NCI-H1694 treated with DMSO at 0.1 percent for 48 hours (cell line): ENCODE measurements at places on chromosomes 1 and 21.

DNA sequence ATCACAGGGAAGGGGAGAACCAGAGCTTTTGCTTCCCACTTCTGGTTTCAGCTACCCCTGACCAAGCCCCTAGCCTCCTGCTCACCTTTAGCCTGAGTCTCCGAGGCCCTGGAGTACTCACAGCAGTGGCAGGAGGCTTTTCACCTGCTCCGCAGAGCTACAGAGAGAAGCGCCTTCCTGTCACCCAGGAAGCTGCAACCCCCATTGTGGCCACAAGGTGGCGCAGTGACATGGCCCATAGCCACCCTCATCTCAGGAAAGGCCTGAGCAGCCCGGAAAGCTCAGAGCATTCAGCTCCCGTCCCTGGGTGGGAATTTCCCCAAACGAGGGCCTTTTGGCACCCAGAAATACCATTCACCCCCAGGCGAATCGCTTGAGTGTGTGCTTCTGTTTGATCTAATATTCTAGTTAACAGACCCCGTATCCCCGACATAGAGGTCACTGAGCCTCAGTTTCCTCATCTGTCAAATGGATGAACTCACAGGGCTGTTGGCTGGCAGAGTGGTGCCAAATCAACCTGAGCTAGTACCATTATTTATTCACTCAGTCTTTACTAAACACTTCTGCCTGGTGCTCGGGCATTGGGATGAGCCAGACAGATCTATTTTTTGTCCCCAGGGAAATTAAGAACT lies 25.3 kb downstream of the A3GALT2 start:
- peak; percentile 60 for DNase-seq

DNA sequence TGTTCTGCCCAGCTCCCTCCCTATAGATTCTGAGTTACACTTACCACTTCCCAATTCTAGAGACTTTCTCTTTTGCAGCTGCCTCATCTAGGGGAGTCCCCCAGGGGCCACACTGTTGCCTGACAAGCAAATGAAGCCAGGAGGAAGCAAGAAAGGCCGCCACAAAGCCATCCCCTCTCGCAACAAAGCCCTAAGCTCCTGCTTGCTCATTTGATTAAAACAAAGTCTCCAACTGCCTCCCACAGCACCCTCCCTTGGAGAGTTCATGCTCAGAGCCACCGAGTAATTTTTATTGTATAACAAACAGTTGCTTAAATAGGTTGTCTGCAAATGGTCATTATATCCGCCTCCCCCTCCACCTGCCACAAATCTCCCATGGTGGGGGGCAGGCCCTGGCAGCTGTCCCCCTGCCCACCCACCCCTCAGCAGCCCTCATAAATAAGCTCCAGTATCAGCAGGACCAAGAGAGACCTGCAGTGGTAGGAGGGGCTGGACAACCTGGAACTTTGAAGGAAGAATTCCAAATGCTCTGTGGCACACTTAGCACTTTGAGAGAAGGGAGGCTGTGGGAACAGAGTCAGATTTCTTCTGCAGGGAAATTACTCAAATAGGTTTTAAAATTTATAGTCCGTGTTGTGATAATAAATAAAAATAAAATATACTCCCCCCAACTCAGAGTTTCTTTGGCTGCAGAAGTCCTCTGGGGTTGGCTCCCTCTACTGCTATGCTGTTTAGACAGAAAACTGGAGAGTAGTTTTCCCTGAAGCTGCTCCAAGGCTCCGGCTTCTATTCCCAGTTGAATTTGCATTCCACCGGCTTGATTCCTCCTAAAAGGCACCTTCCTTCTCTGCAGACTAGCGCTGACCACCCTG lies 237.5 kb downstream of the TTLL7 start:
- no peak for DNase-seq

GRCh38 chr1:242523719-242524570 lies 552 bp downstream of the PLD5 start:
- DNase-seq: peak; percentile 37

- DNase-seq: no peak
Measured at GRCh38 chr1:61183471-61184039, 101.2 kb downstream of the NFIA start.

DNA sequence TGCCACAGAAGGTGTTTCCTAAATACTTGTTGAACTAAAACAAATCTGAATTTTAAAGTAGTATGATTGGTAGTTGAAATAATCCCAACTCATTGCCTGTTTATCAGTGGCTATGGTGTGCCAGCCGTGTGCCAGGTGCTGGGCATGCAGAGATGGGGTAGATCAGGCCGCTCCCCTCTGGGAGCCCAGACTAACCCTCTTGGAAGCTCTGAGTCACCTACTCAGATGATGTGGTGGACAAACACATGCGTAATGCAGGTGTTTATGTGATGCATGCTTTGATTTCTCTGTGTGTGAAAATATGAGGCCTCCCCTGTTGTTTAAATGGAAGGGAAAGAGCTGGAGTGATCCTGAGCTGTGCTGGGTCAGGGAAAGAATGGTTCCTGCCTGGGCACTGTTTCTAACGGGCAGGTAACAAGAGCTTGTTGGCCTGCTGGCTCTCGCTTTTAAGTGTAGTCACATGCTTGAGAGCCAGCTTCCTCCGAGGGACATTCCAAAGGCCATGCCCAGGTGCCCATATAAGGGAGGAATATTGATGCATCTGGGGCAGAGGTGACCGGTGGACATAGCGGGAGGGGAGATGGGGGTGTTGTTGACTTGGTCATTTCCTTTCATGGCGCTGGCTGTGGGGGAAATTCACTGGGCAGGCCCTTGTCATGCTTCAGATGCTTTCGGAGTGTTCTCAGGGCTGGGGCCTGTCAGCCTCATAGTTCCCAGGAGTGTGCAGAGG lies 10.2 kb downstream of the MFN2 start:
- DNase-seq: no peak

DNA sequence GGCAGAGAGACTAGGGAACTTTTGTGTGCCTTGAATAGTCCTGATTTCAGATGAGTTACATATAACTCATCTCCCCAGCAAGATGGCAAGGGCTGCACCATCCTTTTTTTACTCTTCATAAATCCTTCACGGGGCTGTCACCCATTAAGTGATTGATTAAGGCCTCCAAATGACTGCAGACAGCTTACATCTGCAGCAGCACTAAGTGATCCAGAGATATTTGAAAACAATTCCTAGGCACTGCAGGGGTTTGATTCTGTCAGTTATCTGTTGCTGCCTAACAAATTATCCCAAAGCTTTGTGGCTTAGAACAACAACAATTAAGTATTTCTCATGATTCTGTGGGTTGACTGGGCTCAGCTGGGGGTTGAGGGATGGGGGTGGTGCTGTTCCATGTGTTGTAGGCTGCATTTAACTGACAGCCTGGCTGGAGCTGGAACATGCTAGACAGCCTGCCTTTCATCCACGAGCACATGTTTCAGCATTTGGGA lies 19.3 kb downstream of the TEX38 start:
- DNase-seq: peak; percentile 6

- no peak for DNase-seq
Measured at GRCh38 chr1:39110325-39110851, 84.2 kb downstream of the NDUFS5 start.

DNA sequence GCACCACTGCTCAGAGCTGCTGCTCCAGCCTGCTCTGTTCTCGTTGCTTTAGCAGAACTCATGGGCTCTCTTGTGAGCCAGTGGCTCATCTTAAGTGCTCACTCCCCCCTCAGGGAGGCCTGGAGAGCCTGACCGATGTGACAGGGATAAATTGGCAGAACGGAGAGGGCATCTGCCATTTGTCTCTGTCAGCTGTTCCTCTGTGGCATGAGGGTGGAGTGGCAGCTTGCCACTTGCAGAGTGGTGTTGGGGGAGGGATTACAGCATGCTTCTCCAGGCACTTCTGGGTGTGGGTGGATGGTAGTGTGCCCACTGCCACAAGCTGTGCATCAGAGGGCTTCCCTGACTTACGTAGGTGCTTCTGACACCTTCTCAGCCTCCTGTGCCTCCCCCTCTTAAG lies 229.5 kb downstream of the PAPPA2 start:
- peak; percentile 81 for DNase-seq

DNA sequence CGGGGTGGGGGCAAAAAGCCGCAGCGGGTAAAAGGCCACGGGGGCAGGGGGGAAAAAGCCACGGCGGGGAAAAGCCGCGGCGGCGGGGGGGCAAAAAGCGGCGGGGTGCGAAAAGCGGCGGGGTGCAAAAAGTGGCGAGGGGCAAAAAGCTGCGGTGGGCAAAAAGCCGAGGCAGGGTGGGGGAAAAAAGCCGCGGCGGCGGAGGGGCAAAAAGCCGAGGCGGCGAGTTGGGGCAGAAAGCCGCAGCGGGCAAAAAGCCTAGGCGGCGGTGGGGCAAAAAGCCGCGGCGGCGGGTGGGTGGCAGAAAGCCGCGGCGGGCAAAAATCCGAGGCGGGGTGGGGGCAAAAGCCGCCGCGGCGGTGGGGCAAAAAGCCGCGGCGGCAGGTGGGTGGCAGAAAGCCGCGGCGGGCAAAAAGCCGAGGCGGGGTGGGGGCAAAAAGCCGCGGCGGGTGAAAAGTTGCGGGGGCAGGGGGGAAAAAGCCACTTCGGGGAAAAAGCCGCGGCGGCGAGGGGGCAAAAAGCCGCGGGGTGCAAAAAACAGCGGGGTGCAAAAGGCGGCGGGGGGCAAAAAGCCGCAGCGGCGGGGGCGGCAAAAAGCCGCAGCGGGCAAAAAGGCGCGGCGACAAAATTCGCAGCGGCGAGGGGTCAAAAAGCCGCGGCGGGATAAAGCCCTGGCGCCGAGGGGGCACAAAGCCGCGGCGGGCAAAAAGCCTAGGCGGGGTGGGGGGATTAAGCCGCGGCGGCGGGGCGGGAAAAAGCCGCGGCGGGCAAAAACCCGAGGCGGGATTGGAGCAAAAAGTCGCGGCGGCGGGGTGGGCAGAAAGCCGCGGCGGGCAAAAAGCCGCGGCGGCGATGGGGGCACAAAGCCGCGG lies 3901.2 kb downstream of the SRGAP2C start:
- no peak for DNase-seq

- no peak for DNase-seq
Measured at GRCh38 chr1:40344597-40344996, 27.5 kb upstream of the COL9A2 start.

DNA sequence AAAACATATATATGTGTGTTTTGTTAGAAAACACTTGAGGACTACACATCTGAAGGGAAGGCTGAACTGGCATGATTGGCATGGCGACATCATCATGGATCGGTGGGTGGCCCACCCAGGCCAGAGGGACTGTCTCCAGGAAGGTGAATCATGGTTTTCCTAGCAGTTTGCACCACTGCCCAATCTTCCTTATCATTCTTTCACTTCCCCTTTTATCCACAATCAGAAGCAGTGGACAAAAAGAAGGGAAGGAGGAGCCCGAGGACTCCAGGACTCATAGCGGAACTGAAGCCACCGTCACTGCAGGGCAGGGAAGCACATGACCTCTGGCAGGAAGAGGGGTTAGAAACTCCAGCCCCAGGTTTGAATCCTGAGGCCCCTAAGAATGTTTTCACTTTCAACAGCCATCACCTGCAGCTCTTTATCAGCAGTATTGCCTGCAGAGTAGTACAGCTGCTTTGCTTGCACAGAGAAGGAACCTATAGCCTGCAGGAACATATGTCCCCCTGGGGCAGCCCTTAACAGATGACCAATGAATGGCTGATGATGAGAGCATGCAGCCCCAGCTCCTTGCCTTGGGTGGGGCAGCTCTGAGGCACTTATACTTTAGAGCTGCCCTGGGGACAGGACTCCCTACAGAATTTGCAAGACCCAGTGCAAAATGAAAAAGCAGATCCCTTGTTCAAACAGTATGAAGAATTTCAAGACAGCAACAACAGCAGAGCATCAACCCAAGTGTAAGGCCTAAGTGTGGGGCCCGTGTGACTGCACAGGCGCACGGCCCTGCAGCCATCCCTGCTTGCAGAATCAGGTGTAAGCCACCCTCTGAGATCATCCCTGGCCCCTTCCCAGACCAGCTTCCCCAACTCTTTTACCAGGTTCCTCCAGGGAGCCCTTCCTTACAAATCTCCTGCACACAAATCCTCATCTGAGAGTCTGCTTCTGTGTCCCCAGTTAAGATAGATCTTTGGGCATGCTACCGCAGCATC lies 241.8 kb upstream of the IRF2BP2 start:
- DNase-seq: no peak

DNA sequence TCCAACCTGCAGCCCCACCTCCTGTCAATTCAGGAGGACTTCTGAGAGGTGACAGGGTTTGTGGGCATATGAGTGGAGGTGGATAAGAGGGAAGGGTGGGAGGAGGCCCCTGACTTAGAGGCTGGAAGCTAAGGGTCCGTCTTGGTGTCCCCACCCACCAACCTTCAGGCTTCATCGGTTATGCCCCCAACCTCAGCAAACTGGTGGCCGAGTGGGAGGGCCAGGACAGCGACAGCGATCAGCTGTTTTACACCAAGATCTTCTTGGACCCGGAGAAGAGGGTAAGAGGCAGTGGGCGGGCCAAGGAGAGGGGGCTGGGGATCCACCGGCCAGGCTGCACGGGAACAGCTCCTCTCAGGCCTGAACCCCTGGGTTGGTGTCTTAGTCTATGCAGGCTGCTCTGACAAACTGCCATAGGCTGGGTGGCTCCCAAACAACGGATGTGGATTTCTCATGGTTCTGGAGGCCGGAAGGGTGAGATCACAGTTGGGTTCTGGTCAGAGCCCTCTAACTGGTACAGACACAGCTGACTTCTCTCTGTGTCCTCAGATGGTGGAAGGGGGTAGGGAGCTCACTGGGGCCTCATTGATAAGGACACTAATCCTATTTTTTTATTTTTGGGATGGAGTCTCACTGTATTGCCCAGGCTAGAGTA lies 18.1 kb downstream of the PLOD1 start:
- DNase-seq: no peak

DNA sequence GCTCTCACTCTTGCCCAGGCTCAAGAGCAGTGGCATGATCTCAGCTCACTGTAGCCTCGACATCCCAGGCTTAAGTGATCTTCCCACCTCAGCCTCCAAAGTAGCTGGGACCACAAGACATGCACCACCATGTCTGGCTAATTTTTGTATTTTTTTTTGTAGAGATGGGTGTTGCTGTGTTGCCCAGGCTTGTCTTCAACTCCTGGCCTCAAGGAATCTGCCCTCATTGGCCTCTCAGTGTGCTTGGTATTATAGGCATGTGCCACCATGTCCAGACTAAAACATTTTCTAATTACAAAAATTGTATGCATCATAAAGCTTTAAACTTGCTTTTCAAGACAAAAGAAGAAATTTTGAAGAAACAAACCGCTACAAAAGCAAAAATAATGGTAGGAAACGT lies 20.1 kb downstream of the CBR1 start:
- no peak for DNase-seq

- no peak for DNase-seq
Measured at GRCh38 chr1:240030236-240030635, 61.4 kb upstream of the FMN2 start.

GRCh38 chr1:245990315-245991022 lies 516.6 kb downstream of the SMYD3 start:
- DNase-seq: no peak

GRCh38 chr21:15498455-15498854 lies 231.3 kb upstream of the USP25 start:
- DNase-seq: no peak
